Hindlimb muscle (tissue), 1 donor: ENCODE measurements at places on chromosomes 6 and 20. TPM values are rescaled to one million over a fixed set of nuclear protein-coding genes. Genes with fewer than 3 reads are reported as not detected.
A peak's percentile ranks its signal among the peaks of the same experiment; 100 is the strongest.

Gene POLH
- 9.0 TPM for polyA plus RNA-seq

Gene ZC3H12D
- polyA plus RNA-seq: 0.46 TPM

Gene SUMO4
- 0.52 TPM for polyA plus RNA-seq

DNA sequence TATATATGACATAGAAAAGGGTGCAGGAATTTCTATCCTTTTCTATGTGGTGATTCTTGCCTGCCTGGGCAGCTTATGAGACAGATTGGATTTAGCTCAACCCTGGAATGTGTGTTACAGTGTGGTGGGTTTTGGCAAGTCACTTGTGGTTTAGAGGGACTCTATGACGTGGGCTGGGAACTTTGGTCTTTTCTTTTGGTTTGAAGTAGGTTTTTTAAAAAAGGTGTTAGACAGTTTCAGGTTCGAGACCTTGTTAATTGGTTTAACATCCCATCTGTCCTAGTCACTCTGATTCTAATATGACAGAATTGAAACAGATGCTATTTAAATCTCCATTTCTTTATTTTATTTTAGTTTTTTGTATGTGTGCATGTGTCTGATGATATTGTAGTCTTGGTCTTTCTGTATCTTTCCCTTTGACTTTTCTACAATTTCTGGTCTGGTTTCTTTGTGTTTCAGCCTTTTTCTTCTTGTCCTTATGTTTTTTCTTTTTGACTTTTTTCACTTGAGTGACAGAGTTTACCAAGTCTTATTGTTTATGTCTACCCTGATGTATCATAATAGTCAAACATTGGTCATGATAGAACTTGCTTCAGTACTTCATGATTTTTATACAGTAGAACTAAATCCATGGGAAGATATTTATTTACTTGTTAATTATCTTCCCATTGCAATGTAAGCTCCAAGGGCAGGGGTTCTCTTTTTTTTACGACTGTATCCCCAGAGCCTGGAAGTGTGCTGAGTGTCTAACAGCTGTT lies 174.3 kb downstream of the CDKAL1 start:
- DNase-seq: no peak

- no peak for DNase-seq
Observed at GRCh38 chr6:152575621-152576150, 61.5 kb downstream of the SYNE1 start.

- DNase-seq: no peak
Observed at GRCh38 chr6:153170511-153170910, 39.4 kb upstream of the RGS17 start.

Gene CDSN
- not detected for polyA plus RNA-seq

- no peak for DNase-seq
Observed at GRCh38 chr6:12404651-12405050, 114.5 kb downstream of the EDN1 start.

GRCh38 chr6:91562955-91563354 lies 976.1 kb upstream of the MAP3K7 start:
- DNase-seq: no peak

GRCh38 chr20:8722277-8722928 lies 346.5 kb upstream of the PLCB4 start:
- peak; percentile 47 for DNase-seq

DNA sequence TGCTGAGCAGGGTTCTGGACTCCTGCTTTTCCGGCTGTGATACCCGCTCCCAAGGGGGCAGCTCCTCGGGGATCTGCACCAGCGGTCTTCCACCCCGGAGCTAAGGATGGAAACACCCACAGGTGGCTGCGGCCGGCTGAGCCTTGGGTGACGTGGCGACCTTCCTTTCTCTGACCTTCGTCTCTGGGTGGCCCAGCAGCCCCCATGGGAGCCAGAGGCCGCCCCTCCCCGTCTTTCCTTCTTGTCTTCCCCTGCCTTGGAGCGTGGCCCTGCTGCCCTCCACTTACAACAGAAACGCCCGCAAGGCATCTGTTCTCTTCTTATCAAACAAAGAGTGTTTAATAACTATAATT lies 405.7 kb downstream of the TAF4 start:
- no peak for DNase-seq

GRCh38 chr20:56565511-56565910 lies 32.5 kb downstream of the FAM209B start:
- no peak for DNase-seq

DNA sequence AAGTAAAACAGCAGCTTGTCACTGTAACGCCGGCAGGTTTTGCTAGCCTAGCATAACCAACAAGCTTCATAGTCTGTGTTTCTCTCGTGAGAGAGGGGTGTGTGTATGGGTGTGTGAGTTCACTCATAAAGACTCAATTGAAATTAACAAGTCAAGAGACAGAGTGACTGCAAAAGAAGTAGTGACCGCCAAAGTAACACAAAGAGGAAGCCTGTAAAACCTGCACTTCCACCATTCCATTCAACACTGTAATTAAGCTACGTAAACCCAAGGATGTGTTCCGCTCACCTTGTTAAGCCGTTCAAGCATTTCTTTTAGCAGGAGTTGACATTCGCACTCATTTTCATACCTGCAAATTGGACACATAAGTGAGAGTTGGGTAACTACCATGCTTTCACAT lies 6.6 kb downstream of the BFSP1 start:
- DNase-seq: no peak

DNA sequence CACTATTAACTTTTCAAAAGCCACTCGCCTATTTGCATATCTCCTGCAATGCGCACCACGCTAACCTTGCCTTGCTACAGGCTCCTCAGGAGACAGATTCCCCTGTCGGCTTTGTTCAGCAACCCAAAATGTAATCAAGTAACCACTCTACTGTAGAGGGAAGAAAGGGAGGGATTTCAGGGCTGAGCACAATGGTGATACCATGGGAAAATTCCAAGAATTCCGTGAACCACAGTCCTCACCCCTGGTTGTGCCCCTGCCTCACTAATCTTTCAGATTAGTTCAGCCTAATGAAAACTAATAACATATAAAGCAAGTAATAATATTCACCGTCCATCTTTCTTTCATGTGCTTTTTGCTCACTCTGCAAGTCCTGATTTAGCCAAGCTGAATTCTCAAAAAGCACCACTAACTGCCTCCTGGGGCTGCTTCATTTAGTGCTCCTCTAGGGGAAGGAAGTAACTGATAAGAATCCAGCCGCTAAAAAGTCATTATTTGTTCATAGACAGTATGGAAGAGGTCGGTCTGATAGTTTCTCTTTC lies 6.6 kb downstream of the CITED2 start:
- no peak for DNase-seq

Gene PPIL6
- 5.4 TPM for polyA plus RNA-seq

Gene WFDC10B
- polyA plus RNA-seq: not detected

GRCh38 chr6:35370124-35370741 lies 27.9 kb downstream of the PPARD start:
- no peak for DNase-seq

- no peak for DNase-seq
Observed at GRCh38 chr20:34536798-34537394, 20.7 kb downstream of the DYNLRB1 start.

Gene CABLES2
- polyA plus RNA-seq: 5.5 TPM

GRCh38 chr20:8073024-8073832 lies 53.7 kb upstream of the TMX4 start:
- DNase-seq: no peak

DNA sequence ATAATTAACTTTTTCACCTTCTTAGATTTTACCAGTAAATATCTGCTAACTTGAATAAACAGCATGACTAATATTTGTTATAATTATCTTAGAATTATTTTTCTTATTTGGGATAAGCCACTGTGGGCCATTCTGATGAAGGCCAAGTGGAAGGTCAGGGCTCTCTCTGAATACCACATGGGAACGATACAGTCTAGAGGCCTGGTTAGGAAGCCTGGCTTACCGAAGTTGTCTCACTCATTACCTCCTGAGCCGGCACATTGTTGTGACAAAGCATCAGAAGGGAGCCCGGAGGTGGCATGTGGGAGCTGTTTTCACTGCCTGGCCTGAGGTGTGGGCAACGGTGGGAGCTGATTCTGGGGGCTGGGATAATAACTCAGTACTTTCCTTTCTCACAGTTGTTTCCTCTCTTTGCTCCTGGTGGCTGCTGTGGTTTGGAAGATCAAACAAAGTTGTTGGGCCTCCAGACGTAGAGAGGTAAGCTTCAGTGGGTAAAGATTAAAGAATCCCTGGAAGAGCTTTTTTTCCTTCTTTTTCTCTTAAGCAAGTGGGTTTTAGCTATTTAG lies 29.2 kb downstream of the GFRA4 start:
- no peak for DNase-seq

Gene FKBP1A
- polyA plus RNA-seq: 257 TPM

Gene VWA7
- 2.5 TPM for polyA plus RNA-seq

Gene MYLIP
- 46.2 TPM for polyA plus RNA-seq
